ENCODE measurements at places on chromosomes 7 and 10.
A peak's percentile ranks its signal among the peaks of the same experiment; 100 is the strongest.

DNA sequence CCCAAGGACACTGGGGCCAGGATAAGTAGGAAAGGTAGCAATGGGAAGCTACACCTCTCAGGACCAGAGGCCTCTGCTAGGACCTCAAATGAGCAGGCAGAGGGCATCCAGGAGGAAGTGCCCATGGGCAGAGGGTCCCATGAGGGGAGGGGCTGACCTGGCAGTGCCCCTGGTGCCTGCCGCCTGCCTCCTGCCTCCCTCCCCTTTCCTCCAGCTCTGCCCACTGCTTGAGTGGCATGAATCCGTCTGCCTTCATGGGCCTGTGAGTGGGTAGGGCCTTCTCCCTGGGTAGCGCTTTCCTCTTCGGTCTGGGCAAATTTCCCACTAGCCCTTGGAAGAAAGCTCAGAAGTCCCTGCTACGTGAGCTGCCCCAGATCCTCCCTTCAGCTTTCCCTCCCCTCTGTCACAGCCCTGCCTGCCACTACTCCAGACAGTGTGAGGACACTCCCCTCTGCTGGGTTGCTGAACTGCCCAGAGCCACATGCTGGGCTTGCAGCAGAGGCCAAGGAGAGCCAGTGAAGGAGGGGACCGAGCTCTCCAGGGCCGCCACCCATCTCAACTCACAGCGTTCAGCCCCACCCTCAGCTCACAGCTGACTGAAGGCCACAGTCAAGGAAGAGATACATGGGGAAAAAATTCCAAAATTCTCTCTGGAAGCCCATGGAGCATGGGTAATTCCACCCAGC, 141.4 kb downstream of the ARHGAP22 start:
- H3K27ac ChIP-seq: no peak overlapping the region
- no peak overlapping the region for H3K4me3 ChIP-seq
- H3K27me3 ChIP-seq: no peaks in the 10 kb centered on the region
- no peak for DNase-seq

- DNase-seq: peak; percentile 27
- H3K4me3 ChIP-seq: peak overlapping the region; percentile 41
- H3K4me1 ChIP-seq: peaks cover 24% of the 10 kb centered on the region
- H3K27ac ChIP-seq: no peak overlapping the region
- H3K36me3 ChIP-seq: no peaks in the 10 kb centered on the region
These were observed 699 bp downstream of the CLIP2 start for GRCh38 chr7:74289659-74290552.

- no peak overlapping the region for H3K4me3 ChIP-seq
- H3K36me3 ChIP-seq: no peaks in the 10 kb centered on the region
- H3K4me1 ChIP-seq: peaks cover 11% of the 10 kb centered on the region
- H3K27me3 ChIP-seq: no peaks in the 10 kb centered on the region
- DNase-seq: no peak
These were observed 123.6 kb downstream of the BTAF1 start for GRCh38 chr10:92047215-92047614.

GRCh38 chr7:73858807-73859206, 2.2 kb upstream of the TMEM270 start:
- no peak overlapping the region for H3K27ac ChIP-seq
- peaks cover 8% of the 10 kb centered on the region for H3K4me1 ChIP-seq
- H3K36me3 ChIP-seq: no peaks in the 10 kb centered on the region
- no peak overlapping the region for H3K4me3 ChIP-seq

DNA sequence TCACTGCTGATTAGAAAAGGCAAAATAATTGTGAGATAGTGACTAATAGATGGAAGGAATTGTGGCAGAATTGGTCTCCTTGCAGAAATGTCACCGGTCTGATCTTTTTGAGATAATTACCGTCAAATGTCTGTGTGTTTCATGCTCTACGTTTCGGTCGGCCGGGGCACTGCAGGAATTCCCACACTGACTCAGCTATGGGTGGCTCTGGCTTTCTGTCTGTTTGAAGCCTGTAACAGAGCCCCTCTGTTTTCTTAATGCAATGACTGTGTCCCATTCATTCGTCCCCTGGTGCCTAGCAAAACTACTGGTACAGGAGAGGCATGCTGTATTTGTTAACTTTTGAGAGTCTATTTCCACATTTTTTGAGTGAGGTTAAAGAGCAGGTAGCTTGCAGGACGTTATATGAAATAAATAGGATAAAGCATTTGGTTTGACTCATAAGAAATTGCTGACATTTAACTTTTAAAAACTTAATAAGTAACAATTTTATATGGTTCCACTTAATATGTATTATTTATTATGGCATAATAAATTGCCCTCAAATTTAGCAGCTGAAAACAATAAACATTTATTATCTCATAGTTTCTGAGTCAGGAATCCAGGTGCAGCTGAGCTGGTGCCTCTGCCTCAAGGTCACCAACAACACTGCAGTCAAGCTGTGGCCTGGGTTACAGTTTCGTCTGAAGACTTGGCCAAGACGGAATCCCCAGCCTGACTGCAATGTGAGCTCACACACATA, 53.3 kb upstream of the CTBP2 start:
- no peak overlapping the region for H3K27ac ChIP-seq
- no peaks in the 10 kb centered on the region for H3K4me1 ChIP-seq
- no peak for DNase-seq
